ENCODE measurements at places on chromosomes 6 and 20. TPM values are rescaled to one million over a fixed set of nuclear protein-coding genes. Genes with fewer than 3 reads are reported as not detected.

DNA sequence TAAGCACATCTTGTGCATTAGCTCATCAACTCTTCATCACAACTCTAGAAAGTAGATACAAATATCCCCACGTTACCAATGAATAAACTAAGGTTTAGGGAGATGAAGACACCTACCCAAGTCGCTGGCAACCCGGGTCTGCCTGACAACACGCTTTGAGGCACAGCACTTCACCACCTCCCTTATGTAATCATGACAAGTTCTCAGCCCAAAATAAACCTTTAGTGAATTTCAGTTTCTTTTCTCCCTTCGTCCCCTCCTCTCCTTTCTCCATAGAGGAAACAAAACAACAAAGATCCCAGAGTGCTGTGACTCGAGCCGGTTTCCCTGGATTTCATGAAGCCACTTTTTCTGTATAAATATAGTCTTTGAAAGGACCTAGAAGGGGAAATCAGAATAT is 105.4 kb downstream of the MAFB start:
- no peak for DNase-seq

DNA sequence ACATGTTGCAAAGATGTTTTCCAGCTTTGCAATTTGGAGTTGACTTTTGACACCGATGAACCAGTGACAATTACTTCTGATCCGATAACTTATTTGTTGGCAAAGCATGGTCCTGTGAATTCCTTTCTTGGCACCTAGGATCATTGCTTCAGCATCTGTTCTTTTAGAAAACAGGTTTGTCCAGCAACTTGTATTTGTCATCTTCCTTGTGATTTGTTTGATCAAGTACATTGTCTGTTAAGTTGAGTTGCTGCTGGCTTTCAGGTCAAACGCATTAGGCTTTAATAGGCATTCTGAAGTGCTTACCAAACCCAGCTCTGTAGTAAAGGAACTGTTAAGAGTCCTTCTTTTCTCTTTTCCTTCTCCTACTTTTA is 192.4 kb upstream of the ZNF217 start:
- no peak for DNase-seq

GRCh38 chr20:45971425-45971674 is 653 bp downstream of the ZNF335 start:
- DNase-seq = no peak

Gene TSBP1
- total RNA-seq = not detected

- peak; percentile 11 for DNase-seq
Measured at GRCh38 chr6:162090734-162091133, 636.8 kb downstream of the PRKN start.

- no peak for DNase-seq
Measured at GRCh38 chr20:20887593-20888265, 175.3 kb upstream of the RALGAPA2 start.

DNA sequence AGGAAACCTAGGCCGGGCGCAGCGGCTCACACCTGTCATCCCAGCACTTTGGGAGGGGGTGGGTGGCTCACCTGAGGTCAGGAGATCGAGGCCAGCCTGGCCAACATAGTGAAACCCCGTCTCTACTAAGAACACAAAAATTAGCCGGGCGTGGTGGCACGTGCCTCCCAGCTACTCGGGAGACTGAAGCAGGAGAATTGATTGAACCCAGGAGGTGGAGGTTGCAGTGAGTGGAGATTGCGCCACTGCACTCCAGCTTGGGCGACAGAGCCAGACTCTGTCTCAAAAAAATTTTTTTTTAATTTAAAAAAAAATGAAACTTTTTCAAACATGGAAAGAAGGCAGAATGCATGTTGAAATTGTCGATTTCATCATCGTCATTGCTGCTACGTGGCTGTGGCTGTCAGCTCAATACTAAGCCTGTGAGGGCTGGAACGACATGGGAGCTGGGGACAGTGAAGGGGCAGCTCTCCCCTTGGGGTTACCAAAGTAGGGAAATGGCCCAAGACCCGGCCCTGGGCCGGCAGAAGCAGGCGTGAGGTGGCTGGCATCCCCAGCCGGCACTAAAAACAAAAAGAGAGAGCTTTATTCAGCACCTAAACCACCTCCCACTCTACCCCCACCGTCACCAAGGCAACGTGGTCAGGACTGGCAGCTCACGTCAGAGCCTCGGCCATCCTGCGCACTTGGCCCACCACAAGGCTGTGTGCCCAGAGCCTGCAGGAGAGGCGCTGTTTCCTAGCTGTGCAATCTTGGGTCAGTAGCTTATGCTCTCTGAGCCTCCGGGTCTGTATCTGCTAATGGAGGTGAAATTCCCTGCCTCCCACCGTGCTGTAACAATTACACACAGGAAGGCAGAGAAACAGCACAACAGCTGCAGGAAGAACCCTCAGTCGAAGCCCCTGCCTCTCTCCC is 30.8 kb downstream of the AGPAT4 start:
- no peak for DNase-seq

- DNase-seq = no peak
Measured at GRCh38 chr6:52524918-52525317, 51.9 kb downstream of the TRAM2 start.
